ENCODE measurements at places on chromosomes 16 and 17.

GRCh38 chr17:28865946-28866752 is 11.3 kb downstream of the ERAL1 start:
- no peak for DNase-seq

DNA sequence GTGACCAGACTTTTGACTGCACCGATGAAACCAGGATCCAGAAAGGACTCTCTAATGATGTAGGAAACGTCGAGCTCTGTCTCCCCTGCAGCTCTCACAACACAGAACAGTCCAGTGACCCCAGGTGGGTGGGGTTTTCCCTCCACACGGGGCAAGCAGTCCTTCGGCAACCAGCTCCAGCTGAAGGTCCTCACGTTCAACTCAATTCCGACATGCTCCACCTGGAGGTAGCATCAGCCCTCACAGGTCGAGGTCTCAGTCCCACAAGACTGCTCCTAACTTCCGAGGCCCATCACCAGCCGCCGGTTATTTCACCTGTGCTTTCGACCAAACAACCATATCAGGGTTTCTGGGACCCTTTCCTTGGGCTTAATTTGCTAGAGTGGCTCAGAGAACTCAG is 28.2 kb downstream of the ITGAE start:
- DNase-seq = no peak

DNA sequence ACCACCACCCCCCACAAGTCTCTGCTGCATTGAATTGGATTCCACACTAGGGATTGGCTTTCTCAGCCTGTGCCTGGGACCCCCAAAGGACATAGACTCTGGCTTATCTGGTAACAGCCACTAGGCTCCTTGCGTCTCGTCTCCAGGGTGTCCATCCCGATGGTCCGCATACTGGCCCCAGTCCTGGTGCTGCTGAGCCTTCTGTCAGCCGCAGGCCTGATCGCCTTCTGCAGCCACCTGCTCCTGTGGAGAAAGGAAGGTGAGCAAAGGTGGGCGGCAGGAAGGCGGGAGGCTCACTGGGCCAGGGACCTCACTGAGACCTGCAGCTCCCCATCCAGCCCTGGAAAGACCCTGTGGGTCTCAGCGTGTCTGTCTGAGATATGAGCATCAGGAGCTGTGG is 8.1 kb downstream of the CD300LG start:
- DNase-seq = no peak

- DNase-seq = no peak
Observed at GRCh38 chr16:4098501-4098900, 17.7 kb downstream of the ADCY9 start.

All from muscle of back (tissue), 13 donors.